Activated CD8-positive, alpha-beta memory T cell treated with anti-CD3 and anti-CD28 coated beads for 1 hour (primary cell): ENCODE measurements at places on chromosomes 13 and 19.

GRCh38 chr13:46666727-46667456, 113.9 kb downstream of the LRCH1 start:
- DNase-seq = no peak

- no peak for DNase-seq
Measured at GRCh38 chr13:44355621-44356020, 18.0 kb upstream of the SERP2 start.

GRCh38 chr19:32166238-32166637, 179.2 kb upstream of the ZNF507 start:
- DNase-seq = no peak

DNA sequence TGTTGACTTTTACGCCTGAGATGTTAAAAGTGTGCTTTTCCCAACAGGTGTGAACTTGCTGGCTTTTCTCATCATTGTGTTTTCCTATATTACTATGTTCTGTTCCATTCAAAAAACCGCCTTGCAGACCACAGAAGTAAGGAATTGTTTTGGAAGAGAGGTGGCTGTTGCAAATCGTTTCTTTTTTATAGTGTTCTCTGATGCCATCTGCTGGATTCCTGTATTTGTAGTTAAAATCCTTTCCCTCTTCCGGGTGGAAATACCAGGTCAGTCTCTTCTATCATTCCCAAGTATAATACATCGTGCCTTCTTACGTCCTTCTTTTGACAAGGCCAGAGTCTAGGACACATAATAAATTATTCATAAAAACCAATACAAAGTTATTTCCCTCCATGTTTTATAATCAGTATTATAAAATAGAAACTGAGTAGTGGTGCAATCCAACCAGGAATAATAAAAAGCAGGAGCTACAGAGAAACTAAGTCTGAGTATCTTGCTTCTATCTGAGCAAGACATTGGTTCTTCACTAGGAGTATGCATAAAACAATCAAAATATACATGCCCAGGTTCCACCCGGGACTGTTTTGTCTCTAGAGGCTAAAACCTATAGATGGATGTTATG, 57.9 kb downstream of the RXFP2 start:
- no peak for DNase-seq

DNA sequence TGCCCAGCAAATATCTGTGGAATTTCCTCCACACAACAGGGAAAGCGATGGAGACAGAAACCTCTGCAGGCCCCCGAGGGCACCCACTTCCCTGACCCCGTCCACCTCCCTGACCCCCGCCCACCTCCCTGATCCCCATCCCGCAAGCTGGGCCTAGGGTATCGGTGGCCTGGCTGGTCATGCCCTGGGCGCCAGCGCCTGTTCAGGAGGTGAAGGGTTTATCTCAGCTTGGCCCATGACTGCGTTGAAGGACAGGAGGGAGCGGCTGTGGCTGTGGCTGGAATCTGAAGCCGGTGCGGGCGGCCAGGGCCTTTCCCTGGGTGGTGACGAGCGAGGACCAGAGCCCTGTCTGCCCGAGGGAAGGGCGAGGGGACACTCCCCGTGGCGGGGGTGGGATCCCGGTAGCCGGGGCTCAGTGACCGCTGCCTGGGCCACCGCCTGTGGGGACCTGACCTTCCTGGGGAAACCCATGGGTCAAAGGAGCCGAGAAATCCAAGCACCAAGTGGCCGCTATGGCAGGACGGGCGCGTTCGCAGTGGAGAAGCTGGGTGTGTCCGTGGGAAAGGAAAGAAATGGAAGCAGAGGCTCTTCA, 20.7 kb downstream of the GAS6 start:
- DNase-seq = no peak

- no peak for DNase-seq
Measured at GRCh38 chr19:43469160-43469480, 3.7 kb upstream of the LYPD3 start.

DNA sequence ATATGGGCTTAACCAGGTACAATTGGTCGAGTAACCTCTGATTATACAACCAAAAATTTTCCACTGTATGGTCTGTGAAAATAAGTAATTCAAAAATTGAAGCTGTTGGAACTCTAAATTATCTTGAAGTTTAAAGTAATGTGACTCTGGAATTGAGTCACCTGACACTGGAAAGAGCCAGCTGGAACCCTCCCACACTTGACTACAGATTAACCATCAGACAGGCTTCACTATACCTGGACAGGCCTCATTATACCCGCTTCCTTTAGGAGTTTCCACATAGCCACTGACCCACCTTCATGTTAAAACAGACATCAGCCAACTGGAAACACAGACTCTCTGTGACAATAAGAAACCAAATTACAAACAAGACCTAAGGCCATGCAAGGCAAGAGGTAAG, 1.3 kb downstream of the ZNF433 start:
- DNase-seq = no peak

- DNase-seq = peak; percentile 36
Measured at GRCh38 chr19:33771384-33772101, 25.1 kb upstream of the KCTD15 start.

- DNase-seq = no peak
Measured at GRCh38 chr19:14715841-14716240, 26.0 kb downstream of the ZNF333 start.

GRCh38 chr13:66033924-66034323, 1196.2 kb downstream of the PCDH9 start:
- DNase-seq = no peak

- no peak for DNase-seq
Measured at GRCh38 chr13:108785844-108786243, 156.4 kb downstream of the MYO16 start.

DNA sequence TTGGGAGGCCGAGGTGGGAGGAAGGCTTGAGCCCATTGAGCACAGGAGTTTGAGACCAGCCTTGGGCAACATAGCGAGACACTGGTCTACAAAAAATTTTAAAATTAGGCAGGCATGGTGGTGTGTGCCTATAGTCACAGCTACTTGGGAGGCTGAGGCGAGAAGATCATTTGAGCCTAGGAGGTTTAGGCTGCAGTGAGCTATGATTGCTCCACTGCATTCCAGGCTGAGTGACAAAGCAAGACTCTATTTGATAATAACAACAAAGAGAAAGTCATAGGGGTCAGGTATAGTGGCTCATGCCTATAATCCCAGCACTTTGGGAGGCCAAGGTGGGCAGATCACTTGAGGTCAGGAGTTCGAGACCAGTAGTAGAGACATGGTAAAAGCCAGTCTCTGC, 4.6 kb upstream of the SLC44A2 start:
- no peak for DNase-seq

GRCh38 chr13:101473458-101473857, 21.0 kb downstream of the ITGBL1 start:
- DNase-seq = no peak
